GM12892 (cell line): ENCODE measurements at places on chromosomes 16 and 17.

DNA sequence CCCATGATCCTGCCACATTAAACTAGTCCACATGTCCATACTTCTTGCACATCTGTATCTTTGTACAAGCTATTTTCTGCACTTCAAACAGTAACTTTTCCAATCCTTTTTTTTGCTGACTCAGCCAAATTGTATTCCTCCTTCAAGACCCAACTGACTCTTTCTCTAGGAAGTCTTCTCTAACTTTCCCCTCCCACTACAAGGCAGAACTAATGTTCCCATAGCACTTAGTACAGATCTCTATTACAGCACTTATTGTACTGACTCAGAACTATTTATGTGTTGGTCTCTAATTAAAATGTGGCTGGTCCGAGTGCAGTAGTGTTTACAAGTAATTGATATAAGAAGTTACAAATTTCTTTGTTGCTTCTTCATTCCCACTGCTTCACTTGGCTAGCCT, 8.2 kb downstream of the FAM222B start:
- no peak for DNase-seq

DNA sequence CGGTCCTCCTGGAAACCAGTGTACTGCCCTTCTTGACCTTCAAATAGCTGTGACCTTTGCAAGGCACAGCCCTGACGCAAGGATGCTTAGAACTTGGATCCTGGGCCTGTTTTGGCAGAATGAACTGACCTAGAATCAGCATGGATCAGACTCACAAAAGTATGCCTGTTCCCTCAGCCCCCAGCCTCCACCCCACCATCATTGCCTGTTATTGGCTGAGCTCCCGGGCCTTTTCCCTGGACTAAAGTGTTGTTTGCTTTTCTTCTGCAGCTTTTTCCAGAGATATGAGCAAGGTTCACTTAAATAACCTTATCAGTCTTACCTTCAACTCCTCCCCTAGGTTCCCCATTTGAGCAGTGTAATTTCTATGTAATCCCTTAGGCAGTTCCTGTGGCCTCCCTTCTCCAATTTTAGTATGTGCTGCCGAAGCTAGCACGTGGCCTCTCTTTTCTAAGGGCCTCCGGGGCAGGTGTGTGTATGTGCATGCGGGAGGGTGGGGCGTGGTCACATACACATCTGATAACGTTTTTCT, 347.4 kb downstream of the MAF start:
- no peak for DNase-seq

GRCh38 chr16:27853101-27853500, 210.4 kb downstream of the GSG1L start:
- no peak for DNase-seq

- DNase-seq, result no peak
Observed at GRCh38 chr17:82838386-82839063, 1.3 kb downstream of the ZNF750 start.

DNA sequence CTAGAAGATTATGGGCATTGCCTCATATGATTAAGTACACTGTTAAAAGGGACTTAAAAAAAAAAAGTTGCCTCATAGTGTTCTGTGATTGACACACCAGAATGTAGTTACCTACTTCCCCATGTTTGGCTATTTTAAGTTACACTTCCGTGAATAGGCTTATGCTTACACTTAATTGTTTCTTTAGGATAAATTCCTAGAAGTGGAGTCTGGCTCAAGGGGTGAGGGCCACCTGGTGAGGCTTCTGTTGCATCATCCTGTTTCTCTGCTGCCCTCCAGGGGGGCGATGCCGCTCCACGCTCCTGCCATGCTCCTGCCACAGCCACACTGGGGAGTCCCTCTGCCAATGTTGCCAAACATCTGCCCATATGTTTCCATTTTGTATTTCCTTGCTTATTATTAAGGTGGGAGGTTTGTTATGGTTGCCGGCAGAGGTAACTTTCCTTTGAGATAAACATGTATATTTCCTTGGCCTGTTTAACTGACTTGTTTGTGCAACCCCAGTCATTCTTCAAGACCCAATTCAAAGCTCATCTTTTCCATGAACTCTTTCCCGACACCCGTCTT, 73.1 kb downstream of the KSR1 start:
- DNase-seq, result no peak

DNA sequence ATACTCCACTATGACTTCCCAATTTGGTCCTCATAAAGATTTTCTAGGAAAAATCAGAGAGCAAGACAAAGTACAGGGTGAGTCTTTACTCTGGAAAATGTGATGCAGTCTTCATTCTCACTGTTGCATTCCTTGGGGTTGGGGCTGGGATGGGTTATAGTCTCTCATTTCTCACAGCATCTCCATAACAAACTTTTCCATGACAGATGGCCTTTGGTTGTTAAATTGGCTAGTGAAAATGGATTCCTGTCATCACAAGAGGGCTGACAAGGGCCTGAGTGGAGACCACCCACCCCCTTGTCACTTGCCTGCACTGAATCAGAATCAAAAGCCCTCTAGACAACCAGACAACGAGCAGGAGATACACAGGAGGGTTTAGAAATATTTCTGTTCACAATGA, 174.6 kb downstream of the AATF start:
- no peak for DNase-seq

- DNase-seq, result no peak
Observed at GRCh38 chr16:89583895-89584644, 8.5 kb downstream of the CPNE7 start.

DNA sequence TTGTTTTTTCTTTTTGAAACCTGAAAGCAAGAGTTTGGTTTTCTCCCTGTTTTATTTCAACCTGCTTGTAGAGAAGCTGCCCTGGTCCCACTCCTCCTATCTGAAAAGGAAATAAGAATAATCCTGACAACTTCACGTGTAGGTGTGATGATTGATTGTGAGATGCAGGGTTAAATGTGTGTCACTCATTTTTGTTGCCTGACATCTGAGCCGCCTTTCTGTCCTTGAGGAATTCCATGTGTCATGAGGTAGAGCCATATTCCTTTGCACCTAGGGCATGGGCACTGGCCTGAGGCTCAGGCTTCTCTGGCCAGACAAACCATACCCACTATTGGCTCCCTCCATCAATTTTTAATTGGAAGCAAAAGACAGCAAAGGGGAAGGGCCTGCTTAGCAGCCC, 10.2 kb upstream of the SMPD3 start:
- no peak for DNase-seq

DNA sequence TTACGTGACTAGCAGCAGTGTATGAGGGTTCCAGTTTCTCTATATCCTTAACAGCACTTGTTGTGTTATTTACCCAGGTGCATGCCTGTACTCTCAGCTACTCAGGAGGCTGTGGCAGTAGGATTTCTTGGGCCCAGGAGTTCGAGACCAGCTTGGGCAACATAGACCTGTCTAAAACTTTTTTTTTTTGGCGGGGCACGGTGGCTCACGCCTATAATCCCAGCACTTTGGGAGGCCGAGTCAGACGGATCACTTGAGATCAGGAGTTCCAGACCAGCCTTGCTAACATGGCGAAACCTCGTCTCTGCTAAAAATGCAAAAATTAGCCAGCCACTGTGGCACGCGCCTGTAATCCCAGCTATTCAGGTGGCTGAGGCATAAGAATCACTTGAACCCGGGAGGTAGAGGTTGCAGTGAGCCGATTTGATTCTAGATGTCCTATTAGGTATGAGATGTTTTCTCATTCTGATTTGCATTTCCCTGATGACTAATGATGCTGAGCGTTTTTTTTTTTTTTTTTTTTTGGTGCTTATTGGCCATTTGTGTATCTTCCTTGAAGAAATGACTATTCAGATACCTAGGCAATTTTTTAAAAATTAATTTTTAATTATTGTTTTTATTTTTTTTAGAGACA, 13.4 kb downstream of the CASC3 start:
- DNase-seq, result no peak
